ENCODE measurements at places on chromosomes 7 and 10. TPM values are rescaled to one million over a fixed set of nuclear protein-coding genes. Genes with fewer than 3 reads are reported as not detected.

DNA sequence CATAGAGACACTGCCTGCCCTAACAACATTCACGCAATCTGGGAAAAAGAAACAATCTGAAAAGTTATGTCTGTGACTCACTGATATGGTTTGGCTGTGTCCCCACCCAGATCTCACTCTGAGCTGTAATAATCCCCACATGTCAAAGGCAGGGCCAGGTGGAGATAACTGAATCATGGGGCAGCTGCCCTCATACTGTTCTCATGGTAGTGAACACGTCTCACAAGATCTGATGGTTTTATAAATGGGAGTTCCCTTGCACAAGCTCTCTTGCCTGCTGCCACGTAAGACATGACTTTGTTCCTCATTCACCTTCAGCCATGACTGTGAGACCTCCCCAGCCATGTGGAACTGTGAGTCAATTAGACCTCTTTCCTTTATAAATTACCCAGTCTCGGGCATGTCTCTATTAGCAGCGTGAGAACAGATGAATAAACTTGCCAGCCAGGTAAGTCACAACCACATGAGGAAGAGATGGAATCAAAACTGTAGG is 341.5 kb upstream of the AOAH start:
- no peaks in the 10 kb centered on the region for H3K4me1 ChIP-seq
- H3K27me3 ChIP-seq, result no peaks in the 10 kb centered on the region
- no peak overlapping the region for H3K4me3 ChIP-seq

DNA sequence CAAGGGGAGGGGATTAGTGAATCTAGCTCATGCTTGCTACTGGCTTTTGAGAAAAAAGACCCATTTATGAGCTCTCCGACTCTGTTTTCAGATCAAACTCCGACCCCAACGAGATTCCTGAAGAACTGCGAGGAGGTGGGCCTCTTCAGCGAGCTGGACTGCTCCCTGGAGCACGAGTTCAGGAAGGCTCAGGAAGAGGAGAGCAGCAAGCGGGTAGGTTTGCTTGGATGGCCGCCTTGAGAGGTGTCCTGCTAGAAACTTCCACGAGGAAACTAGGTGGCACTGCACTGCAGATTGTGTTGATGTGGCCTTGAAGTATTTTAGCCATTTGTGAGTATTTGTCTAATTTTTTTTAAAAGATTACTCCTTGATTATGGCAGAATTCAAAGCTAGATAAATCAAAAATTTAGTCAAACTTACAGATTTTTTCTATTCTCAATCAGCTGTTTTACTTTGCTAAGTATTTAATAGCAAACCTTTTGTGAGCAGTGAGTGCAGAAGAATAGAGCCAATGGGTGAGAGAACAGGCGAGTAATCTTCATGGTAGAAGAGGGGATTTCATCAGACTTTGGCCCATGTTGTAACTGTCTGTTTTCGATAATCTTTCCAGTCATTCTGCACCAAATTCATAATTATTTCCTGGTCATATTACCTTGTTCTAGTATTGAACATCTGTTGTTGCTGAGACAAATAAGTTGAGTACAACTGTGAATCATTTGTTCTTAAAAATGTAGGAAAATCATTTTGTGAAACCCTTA is 95.4 kb downstream of the CREB5 start:
- H3K27me3 ChIP-seq, result peaks cover 6% of the 10 kb centered on the region
- H3K4me3 ChIP-seq, result no peak overlapping the region
- no peak for DNase-seq
- no peak overlapping the region for H3K27ac ChIP-seq

DNA sequence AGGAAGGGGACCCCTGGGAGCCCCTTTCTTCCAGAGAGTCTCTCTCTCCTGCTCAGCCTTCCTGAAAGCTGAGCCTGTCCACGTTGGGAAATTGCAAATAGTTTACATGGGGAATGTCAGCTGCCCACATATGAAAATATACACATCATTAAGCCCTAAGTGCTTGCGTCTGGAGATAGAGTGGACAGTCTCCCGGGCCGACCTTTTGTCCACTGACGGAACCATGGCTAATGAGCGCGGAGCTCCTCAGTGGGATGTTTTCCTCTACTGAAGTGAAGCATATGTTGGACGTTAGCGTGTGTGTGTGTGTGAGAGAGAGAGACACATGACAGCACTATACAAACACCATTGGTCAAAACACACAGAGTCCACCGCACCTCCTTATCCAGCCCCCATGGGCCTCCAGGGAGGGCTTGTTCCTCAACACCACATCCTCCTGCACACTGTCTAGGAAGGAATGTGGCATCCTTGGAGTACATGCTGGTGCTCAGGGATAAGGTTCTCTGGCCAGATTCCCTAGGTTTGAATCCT is 128.4 kb downstream of the RGS10 start:
- H3K4me1 ChIP-seq, result no peaks in the 10 kb centered on the region
- H3K36me3 ChIP-seq, result no peaks in the 10 kb centered on the region
- DNase-seq, result no peak
- peak overlapping the region; percentile 52 for H3K27ac ChIP-seq
- H3K27me3 ChIP-seq, result no peaks in the 10 kb centered on the region

DNA sequence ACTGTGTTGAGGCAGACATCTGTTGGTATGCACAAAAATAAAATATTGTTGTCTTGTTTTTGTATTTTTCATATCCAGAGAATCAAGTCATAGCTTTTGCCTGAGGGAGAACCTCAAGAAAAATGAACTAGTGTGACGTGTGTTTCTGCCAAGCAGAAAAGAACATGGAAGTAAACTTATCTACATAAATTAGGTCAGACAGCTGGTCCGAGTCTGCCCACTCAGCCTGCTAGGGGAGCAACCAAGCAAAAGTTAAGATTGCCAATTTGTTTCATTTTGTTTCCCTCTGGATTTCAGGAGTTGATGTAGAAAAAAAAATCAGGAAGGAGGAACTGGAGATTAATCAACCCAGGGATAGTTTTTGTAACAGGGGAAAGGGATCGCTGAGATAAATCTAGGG is 572.4 kb upstream of the LRRTM3 start:
- no peaks in the 10 kb centered on the region for H3K4me1 ChIP-seq
- H3K36me3 ChIP-seq, result no peaks in the 10 kb centered on the region
- no peak overlapping the region for H3K4me3 ChIP-seq
- DNase-seq, result no peak
- no peaks in the 10 kb centered on the region for H3K27me3 ChIP-seq

GRCh38 chr10:63865210-63865609 is 344.0 kb downstream of the REEP3 start:
- no peaks in the 10 kb centered on the region for H3K27me3 ChIP-seq
- H3K4me3 ChIP-seq, result no peak overlapping the region
- peaks cover 12% of the 10 kb centered on the region for H3K4me1 ChIP-seq
- DNase-seq, result no peak
- H3K36me3 ChIP-seq, result no peaks in the 10 kb centered on the region

DNA sequence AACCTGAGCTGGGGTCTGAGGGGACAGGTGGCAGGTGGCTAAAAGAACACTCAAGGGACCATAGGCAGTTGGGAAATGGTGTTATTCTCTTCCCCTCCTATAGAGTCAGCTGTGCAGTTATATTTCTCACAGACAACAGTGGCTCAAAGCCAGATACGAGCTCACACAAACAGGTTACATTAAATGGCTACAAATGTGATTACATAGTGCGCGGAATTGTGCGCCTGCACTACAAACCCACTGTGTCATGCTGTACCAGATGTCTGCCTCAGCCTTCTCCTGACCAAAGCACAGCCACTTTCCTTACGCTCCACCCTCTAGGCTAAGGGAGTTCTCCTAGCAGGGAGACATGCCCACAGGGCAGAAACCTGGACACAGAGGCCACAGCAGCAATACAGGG is 387.2 kb downstream of the CNTNAP2 start:
- no peak overlapping the region for H3K27ac ChIP-seq
- H3K4me3 ChIP-seq, result no peak overlapping the region
- DNase-seq, result no peak
- no peaks in the 10 kb centered on the region for H3K36me3 ChIP-seq
- H3K27me3 ChIP-seq, result no peaks in the 10 kb centered on the region
- no peaks in the 10 kb centered on the region for H3K4me1 ChIP-seq

DNA sequence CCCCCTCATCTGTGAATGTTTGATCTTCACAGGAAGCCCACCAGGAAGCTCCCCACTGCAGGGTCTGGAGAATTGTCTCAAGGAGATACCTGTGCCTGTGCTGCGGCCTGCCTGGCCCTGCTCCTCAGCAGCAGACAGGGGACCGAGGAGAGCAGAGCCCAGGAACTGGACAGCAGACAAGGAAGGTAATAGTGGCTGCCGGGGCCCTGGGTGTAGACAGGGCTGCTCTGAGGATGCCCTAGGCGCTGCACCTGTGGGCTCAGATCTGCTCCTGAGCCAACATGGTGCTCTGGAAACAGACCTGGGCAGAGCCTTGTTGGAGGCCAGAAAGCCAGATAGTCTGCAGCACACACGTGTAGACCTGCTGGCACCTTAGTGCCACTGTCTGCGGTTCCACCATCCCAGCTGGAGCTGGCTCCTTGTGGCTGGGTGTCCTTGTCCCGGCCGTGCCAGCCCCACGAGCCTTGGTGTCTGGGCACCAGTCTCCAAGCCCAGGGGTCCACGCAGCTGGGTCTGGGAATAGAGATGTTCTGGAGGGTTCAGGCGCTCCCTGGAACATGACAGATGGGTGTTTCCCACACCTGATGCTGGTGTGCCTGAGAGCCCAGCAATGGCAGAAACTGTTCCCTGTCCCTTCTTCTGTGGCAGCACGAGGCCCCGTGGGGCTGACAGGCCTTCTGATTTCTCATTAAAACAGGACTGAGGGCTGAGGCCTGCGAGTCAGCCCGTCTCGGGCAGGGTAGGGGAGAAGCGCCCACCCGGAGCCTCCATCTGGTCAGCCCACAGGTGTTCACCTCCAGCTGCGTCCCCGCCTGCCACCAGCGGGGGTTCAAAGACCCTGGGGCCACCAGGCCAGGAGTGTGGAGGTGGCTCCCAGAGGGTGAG is 44.7 kb downstream of the ZNF467 start:
- H3K27ac ChIP-seq, result no peak overlapping the region
- DNase-seq, result no peak
- H3K4me1 ChIP-seq, result no peaks in the 10 kb centered on the region
- no peaks in the 10 kb centered on the region for H3K27me3 ChIP-seq
- H3K4me3 ChIP-seq, result no peak overlapping the region

DNA sequence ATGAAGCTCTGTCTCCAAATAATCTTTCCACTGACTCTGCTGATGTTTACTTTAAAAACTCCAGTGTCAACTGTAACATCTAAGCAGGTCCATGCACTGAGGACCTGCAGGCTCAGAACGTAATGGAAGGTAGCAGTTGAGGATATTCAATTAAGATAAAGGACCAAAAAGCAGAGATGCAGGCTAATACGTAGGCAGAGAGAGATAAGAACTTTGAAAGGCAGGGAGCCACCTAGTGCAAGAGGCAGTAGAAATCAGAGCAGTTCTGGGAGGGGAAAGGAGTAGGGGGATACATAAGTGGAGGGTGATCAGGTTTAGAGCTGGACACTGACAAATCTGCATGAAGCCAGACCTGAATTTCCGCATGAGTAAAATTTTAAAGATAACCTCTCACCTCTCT is 114.5 kb upstream of the POM121L12 start:
- no peaks in the 10 kb centered on the region for H3K4me1 ChIP-seq
- no peak for DNase-seq
- no peak overlapping the region for H3K4me3 ChIP-seq

- H3K27ac ChIP-seq, result no peak overlapping the region
- H3K4me3 ChIP-seq, result no peak overlapping the region
- H3K27me3 ChIP-seq, result no peaks in the 10 kb centered on the region
- no peaks in the 10 kb centered on the region for H3K4me1 ChIP-seq
Measured at GRCh38 chr7:137335814-137336213, 7.7 kb downstream of the PTN start.

GRCh38 chr7:216360-217300 is 24.3 kb downstream of the FAM20C start:
- H3K36me3 ChIP-seq, result peaks cover 7% of the 10 kb centered on the region

DNA sequence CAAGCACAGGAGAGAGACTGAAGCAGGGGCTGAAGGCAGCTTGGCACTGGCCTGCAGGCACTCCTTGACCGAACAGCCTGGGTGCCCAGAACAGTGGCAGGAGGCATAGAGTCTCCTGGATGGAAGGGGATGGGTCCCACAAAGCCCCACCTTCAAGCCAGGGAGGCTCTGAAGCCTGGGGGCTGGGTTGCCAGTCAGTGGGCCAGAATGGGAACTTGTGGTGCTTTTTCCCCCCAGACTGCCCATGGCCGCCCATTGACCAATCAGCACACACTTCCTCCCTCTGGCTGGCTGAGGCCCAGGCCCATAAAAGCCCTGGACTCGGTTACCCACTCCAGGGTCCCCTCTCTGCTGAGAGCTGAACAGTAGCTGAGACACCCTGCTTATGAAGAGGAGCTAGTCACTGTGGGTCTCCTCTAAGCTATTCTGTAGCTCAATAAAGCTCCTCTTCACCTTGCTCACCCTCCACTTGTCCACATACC is 109.6 kb downstream of the ELAPOR2 start:
- no peak for DNase-seq
- H3K36me3 ChIP-seq, result no peaks in the 10 kb centered on the region
- no peak overlapping the region for H3K27ac ChIP-seq
- H3K4me1 ChIP-seq, result no peaks in the 10 kb centered on the region
- H3K4me3 ChIP-seq, result no peak overlapping the region

DNA sequence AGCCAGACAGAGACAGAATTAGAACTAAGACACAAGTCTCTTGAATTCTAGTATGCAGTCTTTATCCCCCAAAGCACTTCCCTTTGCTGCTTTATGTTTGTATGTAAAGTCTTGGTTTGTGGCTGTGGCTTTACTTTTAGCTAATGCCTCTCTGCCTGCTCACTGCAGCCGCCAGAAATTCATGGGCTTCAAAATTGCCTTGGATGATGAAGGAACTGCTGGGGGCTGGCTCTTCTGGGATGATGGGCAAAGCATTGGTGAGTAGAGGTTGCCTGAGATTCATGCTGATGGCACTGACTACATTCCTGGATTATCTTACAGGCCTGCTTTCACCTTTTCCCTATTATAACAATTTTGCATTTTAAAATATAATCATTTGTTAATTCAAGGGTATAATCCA is 10.9 kb upstream of the MGAM2 start:
- no peaks in the 10 kb centered on the region for H3K4me1 ChIP-seq
- no peaks in the 10 kb centered on the region for H3K36me3 ChIP-seq
- no peak overlapping the region for H3K27ac ChIP-seq

DNA sequence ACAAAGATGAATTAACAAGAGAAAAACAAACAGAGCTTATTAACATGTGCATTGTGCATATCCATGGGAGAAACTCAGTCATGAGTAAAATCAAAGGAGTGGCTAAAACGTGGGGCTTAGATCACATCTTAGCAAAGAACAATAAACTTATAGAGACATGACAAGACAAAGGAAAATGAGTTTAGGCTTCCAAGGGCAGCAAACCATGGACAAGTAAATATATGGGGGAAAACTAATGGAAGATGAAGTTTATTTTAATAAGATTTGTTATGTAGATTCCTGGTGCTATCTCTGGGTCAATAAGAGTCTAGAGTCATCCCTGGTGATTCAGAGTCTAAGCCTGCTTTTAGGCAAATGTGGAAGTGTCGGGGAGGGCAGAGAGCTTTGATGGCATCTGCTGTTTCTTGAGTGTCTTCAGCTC is 87.2 kb upstream of the PLPP4 start:
- no peak for DNase-seq
- H3K27me3 ChIP-seq, result peaks cover 6% of the 10 kb centered on the region
- no peaks in the 10 kb centered on the region for H3K4me1 ChIP-seq
- no peak overlapping the region for H3K27ac ChIP-seq
- no peak overlapping the region for H3K4me3 ChIP-seq

ECHDC3 gene
- 96.3 TPM for polyA plus RNA-seq

ENKUR gene
- polyA plus RNA-seq, result 0.15 TPM

ADCY1 gene
- 6.7 TPM for polyA plus RNA-seq

GNGT1 gene
- not detected for polyA plus RNA-seq

RBM20 gene
- 0.03 TPM for polyA plus RNA-seq

PDSS1 gene
- 6.0 TPM for polyA plus RNA-seq

ASB13 gene
- polyA plus RNA-seq, result 40.8 TPM

CUZD1 gene
- 0.03 TPM for polyA plus RNA-seq
